Urothelium cell line (cell line): ENCODE measurements at places on chromosomes 11 and 22.

DNA sequence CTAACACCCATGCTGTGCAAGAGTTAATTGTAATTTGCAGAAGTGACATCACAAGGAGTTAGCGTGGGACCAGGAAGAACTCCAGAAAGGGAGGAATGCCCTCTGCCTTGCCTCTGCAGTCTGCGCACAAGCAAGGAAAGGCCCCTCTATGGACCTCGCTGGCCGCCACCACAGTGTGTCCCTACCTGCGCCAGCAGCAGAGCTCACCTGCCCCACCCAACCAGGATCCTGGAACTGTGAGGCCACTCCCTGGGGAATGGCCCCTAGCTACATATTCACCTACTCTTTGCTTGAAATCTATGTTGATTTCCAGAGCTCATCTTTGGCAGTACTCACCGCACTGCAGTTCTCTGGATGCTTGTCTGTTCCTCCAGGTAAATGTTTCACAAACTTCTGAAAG is 72.0 kb upstream of the MTNR1B start:
- DNase-seq = no peak

GRCh38 chr11:77139201-77139600 is 11.2 kb downstream of the MYO7A start:
- no peak for DNase-seq

DNA sequence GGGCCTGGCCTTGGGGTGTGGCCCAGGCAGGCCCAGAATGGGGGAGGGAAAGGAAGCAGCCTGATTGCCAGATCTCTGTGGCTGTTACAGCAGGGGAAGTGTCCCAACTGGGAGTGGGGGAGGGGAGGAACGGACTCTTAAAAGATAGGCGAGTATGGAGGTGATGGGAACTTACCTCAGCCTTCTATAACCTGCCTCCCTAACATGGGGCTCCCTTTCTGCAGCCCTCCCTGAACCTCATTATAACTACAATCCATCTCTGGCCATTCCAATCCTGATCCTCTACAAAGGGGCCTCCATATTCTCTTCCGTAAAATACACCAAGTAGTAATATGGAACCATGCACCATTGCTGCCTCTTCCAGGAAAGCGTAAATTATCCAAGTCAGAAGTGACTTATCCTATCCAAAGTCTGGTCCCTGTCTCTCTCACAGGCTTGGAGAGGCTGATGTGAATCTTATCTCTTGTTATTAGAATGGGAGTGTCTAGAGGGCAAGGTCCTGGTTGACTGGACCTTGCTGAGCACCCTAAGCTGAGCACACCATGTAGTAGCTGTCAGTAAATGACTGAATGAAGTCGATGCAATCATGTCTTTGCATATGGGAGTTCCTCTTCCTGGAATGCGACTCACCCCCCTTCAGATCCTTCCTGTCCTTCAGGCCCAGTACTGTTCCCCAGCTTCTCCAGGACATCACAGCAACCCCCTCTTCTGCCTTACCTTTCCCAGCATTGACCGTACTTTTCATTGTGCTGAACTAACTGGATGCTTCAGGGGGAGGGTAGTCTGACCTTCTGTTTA is 5.9 kb downstream of the RHOG start:
- no peak for DNase-seq

DNA sequence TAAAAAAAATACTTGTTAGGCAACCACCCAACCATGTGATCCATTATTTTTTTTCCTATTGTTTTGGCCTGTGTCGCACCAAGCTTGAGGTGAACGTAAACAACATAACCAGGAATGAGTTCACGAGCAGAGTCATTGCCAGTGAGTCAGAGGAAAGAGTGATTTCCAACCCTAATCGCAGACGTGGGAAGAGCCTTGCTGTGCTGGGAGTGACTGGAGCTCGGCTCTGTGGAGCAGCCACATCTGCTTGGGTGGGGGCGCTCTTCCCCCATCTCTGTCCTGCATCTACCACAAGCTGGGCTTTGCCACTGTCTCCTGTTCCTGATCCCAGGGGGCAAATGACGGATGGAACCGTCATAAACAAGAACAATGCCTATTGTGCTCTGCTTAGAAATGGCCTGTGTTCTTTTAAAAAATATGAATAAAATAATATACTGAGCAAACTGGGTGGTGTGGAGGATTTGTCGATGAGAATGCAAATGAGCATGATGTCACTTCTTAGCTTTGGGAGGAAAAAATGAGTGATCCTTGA is 210.0 kb downstream of the KIRREL3 start:
- DNase-seq = peak; percentile 25

DNA sequence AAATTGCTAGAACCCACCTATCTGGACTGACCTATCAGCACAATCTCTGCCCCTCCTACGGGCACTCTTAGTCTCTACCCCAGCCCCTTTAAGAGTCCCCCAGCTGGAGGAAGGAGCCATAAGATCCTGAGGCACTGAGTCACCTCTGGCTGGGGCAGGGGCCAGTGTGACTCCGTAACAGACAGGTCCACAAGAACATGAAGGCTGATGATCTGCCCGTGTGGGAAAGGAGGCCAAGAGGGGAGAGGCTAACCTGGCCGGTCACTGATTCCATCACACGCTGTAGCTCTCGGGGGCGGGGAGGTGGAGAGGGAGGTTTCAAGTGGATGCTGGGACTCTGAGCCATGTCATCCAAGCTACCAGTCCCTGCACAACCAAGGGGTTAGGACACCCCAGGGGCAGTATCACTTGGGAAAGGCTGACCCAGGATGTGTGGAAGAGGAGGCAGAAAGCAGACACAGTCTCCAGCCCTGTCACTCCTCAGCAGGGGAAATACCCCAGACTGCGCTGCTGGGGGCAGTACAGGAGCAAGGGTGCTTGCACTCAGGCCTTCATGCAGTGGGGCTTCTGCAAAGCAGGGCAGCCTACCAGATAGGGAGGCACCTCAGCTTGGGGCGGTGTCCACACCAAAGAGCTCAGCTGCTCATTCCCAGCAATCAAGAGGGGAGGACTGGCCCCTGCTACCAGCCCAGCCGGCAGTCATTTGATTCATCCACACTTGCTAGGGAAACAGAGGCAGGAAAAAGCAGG is 22.3 kb downstream of the ARHGAP1 start:
- DNase-seq = no peak
